ENCODE measurements at places on chromosomes 5 and 9.

GRCh38 chr5:565782-566440 is 41.7 kb upstream of the SLC9A3 start:
- no peak for DNase-seq

DNA sequence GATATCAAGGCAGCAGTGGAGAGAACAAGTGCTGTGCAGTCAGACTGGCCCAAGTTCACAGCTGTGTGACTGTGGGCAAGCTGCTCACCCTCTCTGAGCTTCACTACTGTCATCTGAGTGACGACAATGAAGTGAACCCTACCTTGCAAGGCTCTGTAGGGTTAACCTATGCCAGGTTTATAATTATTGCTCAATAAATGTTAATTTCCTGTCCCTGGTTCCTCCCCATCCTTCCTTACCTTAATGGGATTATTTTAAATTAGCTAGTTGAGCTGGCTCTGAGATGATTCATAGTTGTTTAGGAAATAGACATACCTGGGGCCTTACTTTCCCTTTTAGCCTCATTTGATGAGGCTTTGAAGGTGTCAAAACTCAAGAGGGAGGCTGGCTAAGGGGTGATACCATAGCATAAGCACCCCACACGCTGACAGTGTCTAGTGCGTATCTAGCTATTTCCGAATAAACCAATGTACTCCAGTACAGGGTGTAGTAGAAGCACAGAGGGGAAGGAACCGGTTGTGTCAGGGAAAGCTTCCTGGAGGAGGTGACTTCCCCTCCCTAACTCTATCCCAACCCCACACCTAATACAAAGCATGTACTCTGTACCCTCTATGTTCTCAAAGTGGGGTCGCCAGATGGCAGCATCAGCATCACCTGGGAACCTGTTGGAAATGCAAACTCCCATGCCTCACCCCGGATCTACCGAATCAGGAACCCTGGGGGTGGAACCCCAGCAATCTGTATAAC is 63.3 kb upstream of the SLC25A51 start:
- DNase-seq: no peak

- no peak for DNase-seq
Measured at GRCh38 chr5:138705007-138705406, 48.2 kb upstream of the CTNNA1 start.

- DNase-seq: peak; percentile 53
Measured at GRCh38 chr5:14580398-14581034, 1.1 kb upstream of the OTULINL start.

- peak; percentile 68 for DNase-seq
Measured at GRCh38 chr5:113692891-113693457, 179.5 kb downstream of the YTHDC2 start.

DNA sequence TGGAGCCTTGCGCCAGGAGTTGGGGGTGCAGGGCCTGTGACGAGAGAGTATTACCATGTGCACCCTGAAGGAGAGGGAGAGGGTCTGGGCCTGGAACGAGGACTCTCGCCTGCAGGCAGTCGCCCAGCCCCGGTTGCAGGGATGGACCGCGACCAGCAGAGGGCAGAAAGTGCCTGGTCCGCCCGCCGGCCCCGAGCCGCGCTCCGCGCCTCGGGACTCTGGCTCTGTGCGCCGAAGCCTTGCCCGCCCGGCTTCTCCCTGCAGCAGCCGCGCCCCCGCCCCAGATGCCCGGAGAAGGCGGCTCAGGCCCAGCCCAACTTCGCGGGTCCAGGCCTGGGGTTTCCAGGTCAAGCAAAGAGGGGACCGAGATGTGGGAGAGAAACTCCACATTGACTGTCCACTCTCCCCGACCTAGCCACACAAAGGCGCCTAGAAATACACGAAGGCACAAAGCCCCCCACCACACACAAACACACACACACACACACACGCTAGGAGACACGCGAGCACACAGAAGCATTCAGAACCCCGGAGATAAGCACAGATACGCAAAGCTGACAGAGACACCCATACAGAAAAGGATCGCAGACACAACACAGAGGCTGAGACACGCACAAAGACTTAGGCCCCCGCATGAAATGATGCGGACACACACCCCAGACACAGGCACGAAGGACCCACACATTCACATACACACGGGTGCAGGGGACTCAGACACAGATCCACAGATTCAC is 2.0 kb upstream of the LMX1B start:
- DNase-seq: peak; percentile 80

DNA sequence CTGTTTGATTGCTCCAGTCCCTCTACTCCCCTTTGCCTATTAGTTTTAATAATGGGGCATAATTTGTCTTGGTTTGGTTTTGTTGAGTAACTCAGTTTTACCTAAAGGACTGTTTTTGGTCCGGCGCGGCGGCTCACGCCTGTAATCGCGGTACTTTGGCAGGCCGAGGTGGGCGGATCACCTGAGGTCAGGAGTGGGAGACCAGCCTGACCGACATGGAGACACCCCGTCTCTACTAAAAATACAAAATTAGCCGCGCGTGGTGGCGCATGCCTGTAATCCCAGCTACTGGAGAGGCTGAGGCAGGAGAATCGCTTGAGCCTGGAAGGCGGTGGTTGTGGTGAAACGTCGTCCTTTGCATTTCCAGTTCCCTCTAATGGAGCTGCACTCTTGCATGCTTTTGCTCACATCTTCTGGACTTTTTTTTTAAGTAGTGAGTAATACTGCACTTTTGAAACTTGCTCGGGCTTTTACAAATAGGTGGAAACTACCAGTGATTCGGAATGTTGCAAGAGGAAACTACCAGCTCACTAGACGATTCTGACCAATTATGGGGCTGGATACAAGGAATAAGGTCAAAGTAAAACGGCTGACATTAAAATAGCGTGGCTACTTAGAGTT is 721 bp upstream of the MAML1 start:
- DNase-seq: no peak

DNA sequence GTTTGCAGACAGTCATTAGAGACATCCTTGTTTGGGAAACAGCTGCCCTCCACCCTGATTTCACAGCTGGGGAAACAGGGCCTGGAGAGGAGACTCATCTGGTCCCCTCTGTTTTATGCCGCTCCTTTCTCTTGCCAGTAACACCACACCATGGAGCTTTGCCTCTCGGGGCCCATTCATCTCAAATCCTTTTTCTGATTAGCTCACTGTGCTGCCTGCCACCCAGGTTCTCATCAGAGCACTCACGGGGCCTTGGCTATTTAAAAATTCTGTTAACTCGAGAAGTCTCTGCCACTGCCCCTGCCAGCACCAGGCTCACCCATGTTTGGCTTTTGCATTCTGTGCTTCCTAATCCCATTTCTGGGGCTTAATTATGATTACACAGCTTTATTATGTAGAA is 36.8 kb upstream of the C5orf58 start:
- DNase-seq: peak; percentile 13

- DNase-seq: no peak
Measured at GRCh38 chr5:108669462-108669861, 78.2 kb upstream of the FER start.

- DNase-seq: no peak
Measured at GRCh38 chr9:116944714-116945534, 257.8 kb downstream of the TRIM32 start.

GRCh38 chr9:70571258-70571657 is 156.8 kb upstream of the KLF9 start:
- DNase-seq: no peak

DNA sequence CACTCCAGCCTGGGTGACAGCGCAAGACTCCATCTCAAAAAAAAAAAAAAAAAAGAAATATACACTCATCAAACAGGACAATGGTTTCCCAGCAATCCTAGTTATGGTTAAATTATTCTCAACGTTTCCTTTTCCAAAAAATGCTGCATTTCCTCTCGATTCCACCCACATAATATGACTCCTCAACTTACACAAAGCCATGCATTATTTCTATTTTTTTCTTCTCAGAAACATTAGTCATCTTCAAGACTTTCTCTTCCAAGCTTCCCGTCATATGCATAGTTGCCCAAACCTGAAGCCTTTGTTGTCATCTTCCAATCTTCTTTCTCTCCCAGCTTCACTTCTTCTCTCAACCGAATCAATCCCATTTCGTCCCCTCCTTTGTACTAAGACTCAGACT is 61.4 kb upstream of the RANBP6 start:
- no peak for DNase-seq

DNA sequence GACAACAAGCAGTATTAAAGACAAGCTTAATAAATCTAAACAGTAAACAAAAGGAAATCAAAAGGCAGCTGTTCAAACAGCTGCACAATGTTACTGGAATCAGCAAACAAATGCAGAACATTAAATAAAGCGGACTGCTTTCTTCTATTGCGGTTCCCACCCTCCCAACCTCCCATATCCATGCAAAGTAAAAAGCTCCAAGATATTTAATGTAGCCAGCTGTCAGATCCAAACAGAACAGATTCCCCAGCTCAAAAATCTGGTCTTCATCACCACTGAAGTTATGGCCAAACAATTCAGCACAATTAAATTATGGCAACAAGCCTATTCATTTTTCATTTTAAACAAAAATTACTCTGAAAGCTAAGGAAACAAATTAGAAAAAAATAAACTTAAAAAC is 75.9 kb downstream of the SLC38A9 start:
- no peak for DNase-seq

DNA sequence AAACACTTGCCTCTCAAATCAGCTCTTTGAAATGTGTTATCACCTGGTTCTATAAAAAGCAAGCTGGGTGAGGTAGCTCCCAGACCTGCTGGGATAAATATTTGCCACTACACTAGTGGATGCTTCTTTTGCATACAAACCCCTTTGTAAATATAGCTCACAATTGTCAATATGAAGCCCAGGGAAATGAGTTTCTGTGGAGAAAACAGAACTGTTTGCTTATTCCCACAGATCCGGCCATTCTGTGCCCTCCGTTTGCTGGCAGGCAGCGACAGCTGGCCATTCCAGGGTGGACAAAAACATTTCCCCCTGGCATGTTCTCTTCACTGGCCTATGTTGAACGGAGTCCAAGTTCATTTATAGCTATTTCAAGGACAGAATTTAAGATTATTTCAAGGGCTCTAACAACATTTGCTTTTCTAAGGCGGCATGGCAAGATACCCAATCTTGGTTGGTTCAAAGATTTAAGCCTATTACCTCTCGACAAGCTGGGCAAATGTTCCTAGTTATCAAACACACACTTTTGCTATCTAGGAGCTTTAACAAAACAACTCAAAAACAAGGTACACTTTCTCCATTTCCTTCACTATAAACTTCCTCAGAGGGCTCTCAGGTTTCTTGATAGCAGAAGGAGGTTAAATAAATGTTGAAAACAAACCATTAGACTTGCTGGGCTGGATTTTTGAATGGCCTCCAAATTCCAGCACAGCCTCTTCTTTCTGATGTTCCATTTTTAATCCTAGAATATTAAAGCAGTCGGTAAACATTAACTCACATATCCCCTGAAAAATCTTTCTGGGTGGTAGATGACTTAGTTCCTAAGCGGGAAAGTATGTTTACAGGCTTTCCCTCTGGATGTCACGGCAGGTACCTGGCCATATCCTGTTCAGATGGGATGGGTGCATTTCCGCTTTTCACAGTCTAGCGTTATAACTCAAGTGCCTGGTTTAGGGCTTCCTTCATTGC is 332.3 kb downstream of the PLK2 start:
- DNase-seq: no peak

- no peak for DNase-seq
Measured at GRCh38 chr5:130476325-130476724, 572.1 kb downstream of the CHSY3 start.

- DNase-seq: no peak
Measured at GRCh38 chr9:37990404-37991015, 78.5 kb downstream of the SHB start.

DNA sequence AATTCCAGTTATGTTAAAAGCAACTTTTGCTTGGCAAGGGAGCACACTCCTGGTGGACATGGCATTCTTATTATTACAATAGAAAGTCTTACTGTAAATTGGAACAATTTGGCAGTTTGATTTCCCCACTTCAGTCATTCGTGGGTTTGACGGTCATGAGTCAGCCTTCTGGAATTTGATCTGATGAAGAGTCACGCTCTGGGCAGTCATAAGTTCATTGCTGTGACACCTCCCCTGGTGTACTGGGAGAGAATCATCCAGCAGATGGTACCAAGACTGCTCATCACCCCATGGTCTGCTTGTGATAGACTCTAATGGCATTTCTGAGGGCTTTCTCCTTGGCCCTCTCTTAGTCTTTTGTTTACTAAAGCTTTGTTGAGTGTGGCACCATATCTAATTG is 53.8 kb downstream of the GLRA1 start:
- DNase-seq: peak; percentile 7

- peak; percentile 9 for DNase-seq
Measured at GRCh38 chr5:16492398-16493140, 27.0 kb upstream of the ZNF622 start.

DNA sequence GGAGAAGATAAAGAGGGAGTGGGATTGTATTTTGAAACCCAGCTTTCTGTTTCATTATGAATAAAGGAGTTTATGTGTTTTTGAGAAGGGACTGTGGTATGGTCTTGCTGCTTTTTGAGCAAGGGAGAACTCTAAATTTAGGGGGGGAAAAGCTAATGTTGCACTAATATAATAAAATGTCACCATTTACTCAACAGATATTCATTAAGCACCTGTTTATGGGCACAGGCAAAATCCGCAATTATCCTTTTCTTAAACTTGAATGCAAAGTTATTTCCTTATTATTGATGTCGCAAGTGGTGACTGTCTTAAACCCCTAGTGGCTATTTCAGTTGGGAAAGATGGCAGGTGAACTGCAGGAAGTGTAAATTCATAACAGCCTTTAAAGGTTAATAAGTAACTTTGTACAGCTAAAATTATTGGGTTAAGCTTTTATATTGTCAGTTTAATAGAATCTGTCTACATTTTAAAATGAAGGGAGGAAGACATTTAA is 1.5 kb downstream of the CDC42SE2 start:
- peak; percentile 45 for DNase-seq

GRCh38 chr5:61673007-61673735 is 341.1 kb downstream of the ZSWIM6 start:
- no peak for DNase-seq

GRCh38 chr5:134462047-134462575 is 50.4 kb upstream of the CDKN2AIPNL start:
- no peak for DNase-seq

DNA sequence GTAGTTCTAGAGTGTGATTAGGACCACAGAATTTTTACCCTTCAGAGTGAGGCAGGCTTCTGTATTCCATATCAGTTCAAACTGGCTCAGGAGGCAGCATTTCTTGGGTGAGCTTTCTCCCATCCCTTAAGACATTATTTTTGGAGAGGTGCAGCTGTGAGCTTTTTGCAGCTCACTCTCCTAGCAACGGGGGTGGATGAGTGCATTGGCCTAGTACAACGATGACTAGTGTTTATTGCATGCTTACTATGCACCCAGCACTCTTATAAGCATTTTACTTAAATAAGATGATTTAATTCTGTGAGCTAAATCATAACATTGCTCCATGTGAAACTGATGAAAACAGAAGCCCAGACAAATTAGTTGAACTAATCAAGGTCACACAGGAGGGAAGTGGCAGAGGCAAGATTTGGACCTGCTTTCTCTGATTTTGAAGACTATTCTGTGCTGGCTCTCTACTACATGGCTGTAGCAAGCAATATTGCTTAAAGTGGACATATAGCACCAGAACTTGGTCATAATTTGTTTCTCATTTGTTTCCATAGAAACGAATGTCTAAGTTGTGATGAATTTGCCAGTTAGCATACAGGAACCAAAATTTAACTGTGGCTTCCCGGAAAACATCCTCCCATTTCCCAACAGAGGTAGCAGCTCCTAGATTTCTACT is 372.1 kb upstream of the RIOK2 start:
- no peak for DNase-seq

- DNase-seq: no peak
Measured at GRCh38 chr9:93466416-93467061, 13.2 kb upstream of the FAM120AOS start.
